ENCODE measurements at places on chromosomes 12 and 14.

- DNase-seq: no peak
These were observed 267.6 kb downstream of the GRIN2B start for GRCh38 chr12:13713556-13714410.

- no peak for DNase-seq
These were observed 25.8 kb downstream of the ERG28 start for GRCh38 chr14:75634848-75635247.

DNA sequence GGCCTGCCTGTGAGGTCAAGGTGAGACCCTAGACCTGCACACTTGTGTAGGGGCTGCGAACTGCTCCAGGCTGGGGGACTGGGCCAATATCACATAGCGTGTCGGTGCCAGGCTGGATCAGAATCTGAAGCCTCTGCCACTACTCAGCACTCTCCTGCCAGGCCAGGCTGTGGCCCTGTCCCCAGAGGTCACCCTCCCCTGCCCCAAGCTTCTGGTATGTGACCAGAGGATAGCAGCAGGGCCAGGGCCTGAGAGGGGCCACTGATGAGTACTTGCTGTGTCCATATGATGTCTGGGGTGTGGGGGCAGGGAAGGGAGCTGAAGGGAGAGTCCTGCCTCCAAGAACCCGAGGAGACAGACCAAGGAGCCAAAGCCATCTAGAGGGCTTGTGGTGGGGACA, 17.8 kb downstream of the ARL6IP4 start:
- DNase-seq: no peak

DNA sequence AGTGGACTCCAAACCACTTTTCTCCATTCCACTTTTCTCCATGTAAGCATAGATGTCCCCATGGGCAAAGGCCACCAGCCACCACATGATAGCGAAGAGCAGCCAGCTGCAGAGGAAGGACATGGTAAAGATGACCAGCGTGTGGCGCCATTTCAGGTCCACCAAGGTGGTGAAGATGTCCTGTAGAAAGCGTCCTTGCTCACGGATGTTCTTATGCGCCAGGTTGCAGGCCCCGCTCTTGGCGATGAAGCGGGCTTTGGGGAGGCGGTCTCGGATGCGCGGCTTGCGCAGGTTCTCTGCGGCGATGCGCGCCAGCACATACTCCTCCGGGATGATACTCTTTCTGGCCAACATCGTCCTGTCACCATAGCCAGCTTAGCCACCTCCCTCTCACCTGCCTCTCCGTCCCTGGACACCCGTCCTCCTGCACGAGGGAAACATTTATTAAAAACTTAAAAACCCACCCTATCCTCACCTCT, 1.2 kb downstream of the KCNJ8 start:
- peak; percentile 3 for DNase-seq

DNA sequence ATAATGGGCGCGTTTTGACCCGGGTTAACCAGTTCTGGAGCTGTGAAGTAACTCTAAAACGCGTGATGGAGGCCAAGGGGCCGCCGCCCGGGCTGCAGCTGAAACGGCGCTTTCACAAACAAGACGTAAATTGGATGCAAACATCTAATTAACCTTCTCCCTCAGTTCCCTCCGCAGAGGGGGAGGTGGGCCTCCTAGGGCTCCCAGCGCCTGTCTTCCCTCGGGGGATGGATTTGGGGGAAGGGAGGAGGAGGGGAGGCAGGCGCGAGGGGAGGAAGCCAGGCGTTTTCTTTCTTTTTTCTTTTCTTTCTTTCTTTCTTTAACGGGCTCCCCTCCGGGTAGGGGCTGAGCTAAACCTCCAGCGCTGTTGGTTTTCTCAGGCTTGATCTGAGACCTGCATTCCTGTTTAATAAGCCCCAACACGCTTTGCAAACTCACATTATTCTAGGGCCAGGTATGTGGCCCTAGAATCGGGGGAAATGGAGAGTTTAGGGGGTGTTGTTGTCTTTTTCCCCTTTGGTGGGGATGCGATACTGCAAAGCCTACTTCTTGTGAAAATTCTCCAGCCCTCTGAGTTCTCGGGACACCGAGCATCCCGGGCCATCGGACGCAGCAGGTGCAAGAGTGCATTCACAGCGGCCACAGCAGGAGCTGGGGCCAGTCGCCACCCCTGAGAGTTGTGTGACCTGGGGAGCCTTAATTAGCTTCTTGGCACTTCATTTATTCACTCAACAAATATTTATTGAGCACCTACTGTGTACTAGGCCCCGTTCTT, 43.6 kb upstream of the LHX5 start:
- DNase-seq: no peak

GRCh38 chr14:55869397-55870049, 248.7 kb upstream of the PELI2 start:
- DNase-seq: no peak

DNA sequence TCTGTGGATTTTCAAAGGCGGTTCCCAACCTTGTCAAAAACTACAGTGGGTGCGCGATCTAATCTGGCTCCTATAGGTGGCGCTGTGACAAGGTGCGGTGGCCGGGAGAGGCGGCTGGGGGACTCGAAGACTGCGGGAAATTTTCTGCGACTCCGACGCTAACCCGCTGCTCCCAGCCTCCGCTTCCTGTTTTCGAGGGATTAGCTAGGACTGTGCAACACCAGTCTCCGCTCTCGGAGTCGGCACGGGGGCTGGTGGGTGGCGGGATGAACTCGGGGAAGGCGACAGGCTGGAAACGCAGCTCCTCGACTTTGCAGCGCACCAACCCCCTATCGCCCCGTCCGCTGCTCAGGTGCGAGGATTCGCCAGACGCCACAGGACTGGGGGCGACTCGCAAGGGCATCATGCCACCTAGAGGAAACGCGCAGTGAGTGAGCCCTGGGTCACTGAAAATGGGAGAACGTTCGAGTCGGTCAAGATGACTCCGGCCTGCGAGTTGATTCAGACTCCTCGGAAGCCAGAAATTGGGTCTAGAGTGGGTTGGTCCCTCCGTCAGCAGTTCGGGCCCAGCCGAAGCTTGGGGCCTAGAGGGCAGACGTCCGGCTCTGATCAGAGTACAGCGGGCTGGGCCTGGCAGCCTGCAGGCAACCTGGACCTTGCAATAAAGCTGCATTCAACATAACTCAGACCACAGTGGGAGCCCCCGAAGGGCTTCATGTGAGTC, 5.5 kb upstream of the PAX9 start:
- DNase-seq: no peak

- DNase-seq: no peak
These were observed 18.5 kb downstream of the PPP2R5E start for GRCh38 chr14:63524537-63525155.

DNA sequence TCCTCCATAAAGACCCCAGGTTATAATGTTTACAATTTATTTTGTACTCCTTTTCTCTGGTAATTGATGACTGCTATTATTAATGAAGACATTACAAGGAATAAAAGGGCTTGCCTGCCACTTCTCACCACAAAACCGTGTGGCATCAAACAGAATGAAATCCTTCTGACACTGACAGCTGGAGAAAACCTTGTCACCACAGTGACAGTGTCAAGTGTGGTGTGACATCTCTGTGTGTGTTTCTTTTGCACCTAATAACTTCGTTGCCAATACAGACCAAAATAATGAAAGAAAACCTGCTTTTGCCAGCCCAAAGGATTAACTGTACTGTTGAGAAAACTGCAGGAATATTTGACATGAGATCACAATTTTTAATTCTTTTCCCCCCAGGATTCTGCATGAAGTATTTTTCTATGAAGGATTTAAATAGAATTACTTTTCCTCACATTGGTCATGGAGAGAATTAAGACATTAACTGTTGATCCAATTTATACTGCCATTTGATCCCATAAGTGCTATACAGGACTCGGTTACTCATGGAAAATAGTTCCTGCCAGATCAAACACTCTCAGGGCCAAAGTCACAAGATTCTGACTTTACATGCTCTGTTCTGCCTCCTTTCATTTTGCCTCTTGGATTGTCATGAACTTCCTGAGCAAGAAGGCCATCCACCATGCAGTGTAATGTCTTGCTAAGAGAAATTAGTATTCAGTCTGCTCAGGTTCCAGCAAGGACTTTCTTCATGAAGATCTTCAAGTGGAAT, 60.4 kb upstream of the IFNG-AS1 start:
- DNase-seq: no peak

DNA sequence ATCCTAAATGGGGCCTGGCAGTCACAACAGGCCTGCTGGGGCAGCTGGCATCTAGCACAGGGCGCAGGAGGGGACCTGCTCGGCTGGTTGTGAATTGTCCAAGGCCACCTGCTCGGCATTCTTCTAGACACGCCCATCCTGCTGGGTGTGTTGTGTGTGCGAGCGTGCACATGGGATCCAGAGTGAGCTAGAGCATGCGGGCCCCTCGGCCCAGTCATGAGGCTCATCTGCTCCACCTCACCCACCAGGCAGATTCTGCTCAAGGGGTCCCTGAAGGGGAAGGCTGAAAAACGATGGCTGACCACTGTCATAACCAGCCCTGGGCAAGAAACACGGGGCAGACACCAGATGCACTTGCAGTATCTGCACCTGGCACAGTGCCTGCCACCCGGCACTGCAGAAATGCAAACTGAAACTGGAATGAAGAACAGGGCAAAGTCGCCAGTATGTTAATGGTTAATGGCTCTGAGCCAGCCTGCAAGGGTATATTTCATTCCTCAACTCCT, 31.8 kb downstream of the MAX start:
- no peak for DNase-seq

GRCh38 chr12:109329686-109330085, 18.0 kb upstream of the MYO1H start:
- DNase-seq: no peak

GRCh38 chr12:51210690-51211395, 7.0 kb downstream of the POU6F1 start:
- no peak for DNase-seq

DNA sequence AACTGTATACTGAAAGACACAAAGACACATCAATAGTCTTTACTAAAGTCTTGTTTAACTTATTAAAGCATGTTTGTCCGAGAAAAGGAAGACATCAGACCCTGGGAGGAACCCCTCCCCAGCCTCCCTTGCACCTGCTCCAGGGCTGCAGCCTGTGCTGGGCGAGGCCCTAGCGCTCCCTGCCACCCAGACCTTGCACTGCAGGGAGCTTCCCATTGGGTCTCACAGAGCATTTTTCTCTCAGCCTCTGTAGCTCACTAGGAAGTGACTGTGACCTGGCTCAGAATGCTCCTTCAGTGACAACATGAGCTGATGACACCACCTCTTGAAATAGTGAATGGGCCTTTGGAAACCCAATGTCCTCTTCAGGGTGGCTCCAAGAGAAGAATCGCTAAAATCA, 461.2 kb downstream of the TMEM121 start:
- no peak for DNase-seq

DNA sequence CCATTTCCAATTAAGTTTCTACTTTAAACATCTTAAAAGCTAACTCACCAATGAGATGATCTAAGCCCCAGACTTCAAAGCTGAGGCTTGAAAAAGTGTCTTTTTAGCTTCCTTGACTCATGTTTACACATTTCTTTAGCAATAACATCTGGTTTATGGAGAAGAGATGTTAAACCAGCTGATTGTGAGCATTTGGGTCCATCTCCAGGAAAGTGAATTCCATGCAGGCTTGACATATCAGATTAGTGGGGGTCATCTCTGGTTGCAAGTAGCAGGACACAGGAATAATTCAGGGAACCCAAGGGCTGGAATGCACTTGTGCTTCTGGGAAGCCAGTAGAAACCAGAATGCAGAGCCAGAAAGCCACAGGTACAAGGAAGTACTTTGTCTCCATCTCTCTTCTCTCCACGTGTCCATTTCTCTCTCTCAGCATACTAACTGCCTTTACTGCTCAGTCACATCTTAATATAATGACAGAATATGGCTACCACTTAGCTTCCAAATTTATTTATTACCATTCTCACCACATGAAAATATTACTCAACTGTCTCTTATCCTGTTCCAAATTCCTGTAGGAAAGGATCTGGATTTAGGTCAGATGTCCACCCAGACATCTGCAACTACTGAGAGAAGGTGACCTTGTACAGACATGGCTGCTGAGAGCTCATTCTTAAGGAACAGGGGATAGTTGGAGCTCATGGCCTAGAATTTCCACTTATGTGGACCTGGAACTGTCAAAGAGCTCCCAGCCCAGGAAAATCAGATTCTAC, 104.4 kb downstream of the SCN8A start:
- no peak for DNase-seq

DNA sequence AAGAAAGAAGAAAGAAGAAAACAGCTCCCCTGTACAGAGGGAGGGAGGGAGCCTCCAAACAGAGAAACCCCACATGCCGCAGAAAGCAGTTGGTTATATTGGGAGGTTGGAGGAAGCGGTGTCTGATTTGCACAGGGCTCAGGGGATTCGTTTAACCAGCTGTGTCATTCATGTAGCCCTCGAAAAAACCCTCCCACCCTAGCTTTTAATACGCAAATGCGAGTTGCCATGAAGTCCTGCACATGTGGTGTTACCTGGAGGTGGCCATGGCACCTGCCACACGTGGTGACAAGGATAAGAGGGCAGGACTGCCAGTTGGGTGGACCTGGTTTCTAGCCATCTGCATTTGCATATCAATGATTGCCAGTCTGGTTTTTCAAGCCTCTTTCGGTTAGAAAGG, 40.9 kb downstream of the TMEM30B start:
- no peak for DNase-seq

- no peak for DNase-seq
These were observed 127.1 kb downstream of the TMEM30B start for GRCh38 chr14:61153914-61154545.

GRCh38 chr12:120847814-120848213, 56.3 kb downstream of the SPPL3 start:
- no peak for DNase-seq

DNA sequence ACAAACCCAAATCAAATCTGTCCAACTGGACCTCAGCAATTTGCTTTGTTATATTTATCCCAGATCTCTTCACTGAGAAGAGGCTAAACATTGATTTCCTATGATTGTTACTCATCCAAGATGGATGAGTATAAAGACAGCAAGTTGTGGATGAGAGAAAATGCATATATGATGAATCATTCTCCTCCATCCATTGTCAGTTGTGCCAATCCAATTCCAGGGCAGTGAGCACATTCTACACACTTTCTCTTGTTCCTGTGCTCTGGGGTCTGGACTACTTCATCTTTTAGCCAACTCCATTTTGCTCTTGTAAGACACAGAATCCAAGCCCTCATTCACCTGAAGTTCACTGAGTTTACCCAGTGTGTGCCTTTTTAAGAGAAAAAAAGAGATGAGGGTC, 105.7 kb downstream of the GCH1 start:
- no peak for DNase-seq

DNA sequence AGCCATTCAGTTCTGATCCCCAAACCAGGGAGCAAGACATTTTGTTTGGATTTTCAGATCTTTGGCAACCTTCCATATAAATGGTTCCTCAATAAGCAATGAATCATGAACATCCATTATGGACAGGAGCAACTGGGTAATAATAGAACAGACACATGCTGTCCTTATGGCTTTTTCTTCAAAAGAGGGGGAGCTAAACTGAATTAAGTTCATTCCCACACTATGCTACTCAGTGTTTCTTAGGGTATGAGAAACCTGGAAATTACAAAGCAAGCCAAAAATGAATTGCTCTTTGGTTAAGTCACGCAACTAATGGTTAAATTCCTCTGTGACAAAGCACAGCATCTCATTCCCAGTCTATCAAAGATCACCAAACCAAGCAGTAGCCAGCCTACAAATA, 51.0 kb downstream of the PTGER2 start:
- DNase-seq: peak; percentile 62

DNA sequence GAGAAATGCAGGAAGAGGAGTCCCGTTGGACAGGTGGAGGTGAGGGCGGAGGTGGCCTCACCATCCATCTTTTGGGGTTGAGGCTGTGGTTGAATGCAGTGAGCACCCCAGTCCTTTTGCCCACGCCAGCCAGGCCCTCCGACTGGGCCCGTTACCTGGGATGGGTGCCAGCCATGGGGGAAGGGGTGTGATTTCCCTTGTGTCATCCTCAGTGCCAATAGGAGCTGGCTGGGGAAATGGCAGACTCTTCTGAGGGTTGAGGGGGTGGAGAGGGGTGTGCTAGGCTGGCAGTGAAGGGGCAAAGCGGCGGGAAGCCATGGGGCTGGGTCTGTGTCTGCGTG, 9.6 kb downstream of the KCNH3 start:
- DNase-seq: no peak
